Epithelial cell of prostate (primary cell): ENCODE measurements at places on chromosomes 1 and 21.

DNA sequence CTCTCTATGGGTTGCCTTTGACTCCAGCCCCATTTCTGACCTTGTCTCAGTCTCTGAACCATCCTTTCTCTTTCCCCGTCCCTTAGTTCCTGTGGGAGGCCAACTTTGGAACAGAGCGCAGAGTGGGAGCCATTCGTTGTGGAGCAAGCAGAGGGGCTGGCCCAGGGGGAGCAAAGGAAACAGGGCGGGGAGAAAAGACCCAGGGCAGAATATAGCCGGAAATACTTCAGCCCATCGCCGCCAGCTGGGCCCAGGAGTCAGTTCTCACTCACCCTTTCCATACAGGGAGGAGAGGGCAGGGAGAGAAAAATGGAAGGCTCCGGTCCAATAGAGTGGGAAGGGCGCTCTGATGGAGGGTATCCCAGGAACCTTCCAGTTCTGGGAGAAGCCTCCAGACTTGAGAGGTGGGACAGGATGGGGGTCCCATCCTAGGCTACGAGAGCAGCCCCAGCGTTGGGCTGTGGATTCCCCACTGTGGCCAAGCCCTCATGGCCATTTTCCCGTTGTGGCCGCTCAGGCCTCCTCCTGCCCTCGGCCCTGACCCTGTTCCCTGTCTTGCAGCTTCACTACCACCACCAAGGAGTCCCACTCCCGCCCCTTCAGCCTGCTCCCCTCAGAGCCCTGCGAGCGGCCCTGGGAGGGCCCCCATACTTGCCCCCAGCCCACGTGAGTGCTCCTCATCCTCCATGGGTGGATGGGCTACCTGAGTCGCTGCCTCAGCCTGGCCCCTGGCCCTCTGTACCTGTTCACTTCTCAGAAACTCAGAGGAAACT, 10.9 kb downstream of the PEAR1 start:
- no peak for DNase-seq

GRCh38 chr1:46522184-46522968, 29.1 kb downstream of the KNCN start:
- DNase-seq, result no peak

DNA sequence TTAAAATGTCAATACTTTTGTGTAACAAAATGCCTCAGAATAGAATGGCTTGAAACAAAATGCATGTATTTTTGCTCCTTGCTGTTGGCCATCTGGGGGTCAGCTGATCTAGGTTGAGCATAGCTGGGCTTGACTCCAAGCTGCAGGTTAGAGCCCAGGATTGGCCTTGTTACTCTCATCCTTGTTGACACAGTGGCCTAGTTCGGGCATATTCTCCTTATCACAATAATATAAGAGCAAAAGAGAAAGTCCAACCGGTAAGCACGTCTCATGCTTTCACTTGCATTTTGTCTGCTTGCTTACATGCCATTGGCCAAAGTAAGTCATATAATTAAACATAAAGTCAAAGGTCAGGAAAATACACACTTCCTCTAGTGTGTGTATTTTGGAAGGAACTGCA, 456.2 kb downstream of the KCNT2 start:
- no peak for DNase-seq

DNA sequence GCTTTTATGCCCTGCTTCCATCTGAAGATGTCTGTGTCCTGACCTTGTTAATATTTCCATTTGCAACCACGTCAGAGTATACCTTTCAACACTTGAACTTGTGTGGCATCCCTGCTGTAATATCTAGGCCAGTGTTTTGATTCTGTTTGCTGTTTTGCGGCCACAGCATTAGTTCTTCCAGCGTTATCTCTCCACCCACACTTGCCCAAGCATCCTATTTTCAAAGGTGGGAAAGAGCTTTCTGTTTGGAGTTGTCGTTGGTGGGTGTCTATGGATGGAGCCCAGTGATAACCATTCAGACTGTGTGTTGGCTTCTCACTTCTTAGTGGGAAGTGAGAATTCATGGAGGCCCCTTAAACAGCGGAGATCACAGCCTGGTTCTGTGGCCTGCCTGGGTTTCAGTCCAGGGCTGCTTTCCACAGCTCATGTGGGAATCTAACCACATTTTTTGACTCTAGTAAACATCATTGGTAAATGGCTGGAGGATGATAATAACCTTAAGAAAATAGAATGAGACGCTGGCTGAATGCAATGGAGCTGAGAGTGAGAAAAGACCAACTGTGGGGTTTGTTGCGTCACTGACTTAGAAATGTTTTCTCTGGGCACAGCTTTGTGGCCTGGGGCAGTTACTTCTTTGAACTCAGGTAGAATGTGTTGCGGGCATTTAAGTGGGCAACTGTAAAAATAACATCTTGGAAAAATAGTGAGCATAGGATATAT, 7.6 kb downstream of the TENT5C start:
- DNase-seq, result no peak

GRCh38 chr1:160162931-160163330, 11.5 kb downstream of the ATP1A4 start:
- DNase-seq, result no peak

- no peak for DNase-seq
Measured at GRCh38 chr1:153509729-153510354, 25.9 kb downstream of the S100A6 start.

- DNase-seq, result no peak
Measured at GRCh38 chr1:228016653-228017355, 10.0 kb downstream of the WNT3A start.

- DNase-seq, result no peak
Measured at GRCh38 chr1:176604461-176604860, 141.5 kb downstream of the PAPPA2 start.

DNA sequence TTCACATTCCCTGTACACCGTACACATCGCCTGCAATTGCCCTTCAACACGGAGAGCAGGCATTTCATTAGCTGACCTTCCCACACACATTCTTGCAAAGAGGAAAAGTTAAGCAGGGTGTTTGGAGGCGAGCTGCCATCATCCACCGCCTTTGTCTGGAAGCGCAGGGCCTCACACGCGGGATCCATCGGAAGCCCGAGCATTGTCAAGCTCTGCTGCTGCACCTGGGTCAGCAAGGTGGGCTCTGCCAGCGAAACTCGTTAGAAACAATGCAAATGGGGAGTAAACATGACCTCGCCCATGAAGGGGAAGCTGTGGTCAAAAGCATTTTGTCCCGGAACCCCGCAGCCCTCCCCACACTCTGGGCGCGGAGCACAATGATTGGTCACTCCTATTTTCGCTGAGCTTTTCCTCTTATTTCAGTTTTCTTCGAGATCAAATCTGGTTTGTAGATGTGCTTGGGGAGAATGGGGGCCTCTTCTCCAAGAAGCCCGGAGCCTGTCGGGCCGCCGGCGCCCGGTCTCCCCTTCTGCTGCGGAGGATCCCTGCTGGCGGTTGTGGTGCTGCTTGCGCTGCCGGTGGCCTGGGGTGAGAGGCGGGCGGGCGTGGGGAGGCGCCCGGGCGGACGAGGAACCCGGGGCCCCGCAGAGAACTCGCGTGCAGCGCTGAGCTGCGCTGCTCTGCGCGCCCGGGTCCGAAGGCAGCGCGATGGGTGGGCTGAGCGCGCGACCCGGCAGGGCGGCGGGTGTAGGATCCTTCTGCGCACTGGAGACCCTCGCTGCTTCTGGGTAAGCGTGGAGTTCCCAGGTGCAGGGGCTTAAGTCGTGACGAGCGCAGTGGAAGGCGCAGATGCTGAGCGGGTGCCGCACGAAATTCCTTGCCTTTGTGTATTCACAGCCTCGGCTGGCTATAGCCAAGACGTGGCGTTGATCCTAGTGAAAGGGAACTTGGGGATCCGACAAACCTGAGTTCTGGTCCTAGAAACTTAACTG, at the start of gene CR1:
Gene CR1, plus strand, starts transcription at position 357 of the 992 bp plus-strand sequence. Its CDS starts 111 bp downstream, at position 468.
- no peak for DNase-seq

GRCh38 chr1:55214934-55215193, 300 bp downstream of the USP24 start:
- DNase-seq, result no peak

GRCh38 chr1:51572365-51572764, 44.5 kb upstream of the OSBPL9 start:
- no peak for DNase-seq

DNA sequence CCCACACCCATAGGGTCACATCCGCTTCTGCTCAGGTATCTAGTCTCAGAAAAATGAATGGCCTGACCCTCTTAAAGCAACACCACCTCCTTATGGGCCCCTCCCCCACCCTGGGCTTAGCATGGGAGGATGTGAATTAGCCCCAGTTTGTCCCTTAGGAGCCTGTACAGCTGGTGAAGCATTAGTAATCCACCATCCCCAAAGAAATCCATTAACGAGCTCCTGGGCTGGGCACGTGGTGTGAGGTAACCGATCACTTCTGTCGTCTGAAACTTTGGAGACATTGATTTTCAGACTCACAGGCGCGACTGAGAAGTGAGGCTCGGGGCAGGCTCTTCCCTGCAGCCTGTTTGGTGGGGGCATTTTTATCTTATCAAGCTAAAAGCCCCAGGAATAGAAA, 10.5 kb downstream of the RASSF5 start:
- no peak for DNase-seq

DNA sequence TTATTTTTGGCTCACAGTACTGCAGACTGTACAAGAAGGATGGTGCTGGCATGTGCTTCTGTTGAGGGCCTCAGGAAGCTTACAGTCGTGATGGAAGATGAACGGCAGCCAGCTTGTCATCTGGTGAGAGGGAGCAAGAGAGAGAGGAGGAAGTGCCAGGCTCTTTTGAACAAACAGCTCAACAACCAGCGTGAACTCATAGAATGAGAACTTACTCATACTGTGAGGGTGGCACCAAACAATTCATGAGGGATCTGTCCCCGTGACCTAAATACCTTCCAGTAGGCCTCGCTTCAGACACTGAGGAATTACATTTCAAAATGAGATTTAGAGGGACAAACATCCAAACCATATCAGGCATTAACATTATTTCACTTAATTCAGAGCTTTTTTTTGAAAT, 84.7 kb downstream of the PKN2 start:
- DNase-seq, result no peak

GRCh38 chr1:9555942-9556341, 16.7 kb downstream of the SLC25A33 start:
- DNase-seq, result no peak

DNA sequence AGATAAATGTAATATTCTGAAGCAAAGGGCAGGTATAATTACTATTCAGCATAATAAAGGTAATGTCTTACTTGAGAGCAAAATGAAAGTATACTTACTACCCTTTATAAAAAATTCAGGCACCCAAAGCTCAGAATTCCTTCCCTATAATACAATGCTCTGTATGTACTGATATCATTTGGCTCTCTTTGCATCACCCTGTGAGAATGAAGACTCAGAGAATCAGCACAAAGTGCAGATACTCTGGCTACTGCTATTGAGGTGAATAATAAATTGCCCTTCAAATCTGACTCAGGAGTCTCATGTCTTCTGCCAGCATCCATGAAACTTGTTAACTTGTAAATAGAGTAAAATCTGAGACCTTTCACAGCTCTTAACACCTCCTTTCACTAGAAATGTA, 108.5 kb upstream of the KCTD3 start:
- DNase-seq, result no peak

DNA sequence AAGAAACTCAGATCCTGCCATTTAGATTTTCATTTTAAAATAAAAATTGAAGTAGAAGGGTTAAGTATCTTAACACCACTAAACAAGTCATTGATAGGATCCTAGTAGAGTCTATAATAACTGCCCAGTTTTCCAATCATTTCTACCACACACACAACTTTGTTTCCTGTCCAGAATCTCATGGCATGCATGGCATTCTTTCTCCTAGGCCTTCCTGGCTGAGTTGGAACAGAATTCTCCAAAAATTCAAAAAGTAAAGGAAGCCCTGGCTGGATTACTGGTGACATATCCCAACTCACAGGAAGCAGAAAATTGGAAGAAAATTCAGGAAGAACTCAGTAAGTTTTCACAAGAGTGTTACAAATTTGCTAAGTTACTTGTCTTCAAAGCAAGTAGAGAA, 111.4 kb upstream of the BMP8A start:
- no peak for DNase-seq

- no peak for DNase-seq
Measured at GRCh38 chr1:21927533-21928237, 9.4 kb downstream of the HSPG2 start.

DNA sequence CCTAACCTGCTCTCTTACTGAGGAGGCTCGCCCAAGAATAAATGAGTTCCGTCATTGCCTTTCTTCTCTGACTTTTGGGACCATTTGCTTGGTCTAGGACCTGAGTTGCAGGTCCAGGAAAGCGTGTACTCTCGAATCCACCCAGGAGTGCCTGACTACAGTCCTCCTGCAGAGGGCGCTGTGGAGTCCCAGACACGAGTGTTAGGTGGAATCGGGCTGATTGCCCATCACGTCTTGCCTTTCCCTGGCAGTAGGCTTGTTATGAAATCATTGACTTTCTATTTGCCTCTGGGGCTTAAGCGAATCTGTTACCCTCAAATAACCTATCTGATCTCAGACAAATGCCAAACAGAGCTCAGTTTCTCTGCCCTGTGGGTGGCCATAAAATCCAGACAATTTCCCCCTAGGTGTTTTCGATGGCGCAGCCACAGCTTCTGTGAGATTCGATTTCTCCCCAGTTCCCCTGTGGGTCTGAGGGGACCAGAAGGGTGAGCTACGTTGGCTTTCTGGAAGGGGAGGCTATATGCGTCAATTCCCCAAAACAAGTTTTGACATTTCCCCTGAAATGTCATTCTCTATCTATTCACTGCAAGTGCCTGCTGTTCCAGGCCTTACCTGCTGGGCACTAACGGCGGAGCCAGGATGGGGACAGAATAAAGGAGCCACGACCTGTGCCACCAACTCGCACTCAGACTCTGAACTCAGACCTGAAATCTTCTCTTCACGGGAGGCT, at the start of gene IL20:
Gene IL20, plus strand, starts transcription at position 685 of the 733 bp plus-strand sequence. CDS start 230 bp downstream, outside the sequence.
- DNase-seq, result peak; percentile 66

DNA sequence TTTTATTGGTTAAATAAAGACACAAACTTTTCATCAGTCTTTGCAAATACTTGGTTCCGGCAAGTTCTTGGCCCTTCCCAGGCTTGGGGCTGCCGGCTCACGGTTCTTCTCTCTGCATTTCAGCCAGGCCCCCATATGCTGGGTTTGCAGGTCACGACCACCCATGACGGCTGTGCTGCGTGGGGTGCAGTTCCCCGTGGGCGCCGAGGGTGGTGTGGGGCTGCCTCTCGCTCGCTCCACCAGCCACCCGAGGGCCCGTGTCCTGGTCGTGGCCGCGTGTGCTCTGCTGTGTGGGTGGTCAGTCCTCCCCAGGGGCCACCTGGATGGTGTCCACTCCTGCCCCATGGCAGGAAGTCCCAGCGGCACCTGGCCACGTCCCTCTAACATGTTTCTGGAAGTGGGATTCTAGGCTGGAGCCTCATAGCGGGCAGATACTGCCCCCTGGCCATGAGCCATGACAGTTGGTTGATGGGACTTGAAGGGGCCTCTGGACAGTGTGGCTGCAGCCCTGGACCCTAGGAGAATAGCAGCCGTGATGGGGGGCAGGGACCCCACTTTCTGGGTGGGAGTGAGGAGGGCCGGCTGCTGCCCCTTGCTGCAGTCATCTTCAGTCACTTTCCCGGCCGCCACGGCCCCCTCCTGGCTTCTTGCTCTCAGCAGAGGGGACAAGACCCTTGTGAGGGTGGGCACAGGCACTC, 46.3 kb downstream of the SKI start:
- DNase-seq, result no peak
